ENCODE measurements at places on chromosomes 5 and 9. TPM values are rescaled to one million over a fixed set of nuclear protein-coding genes. Genes with fewer than 3 reads are reported as not detected.

Gene CCIN
- 0.05 TPM for total RNA-seq

Gene CTXN3
- total RNA-seq: not detected

Gene CBY3
- not detected for total RNA-seq

Gene CTNND2
- total RNA-seq: not detected

Gene CARD19
- 68.6 TPM for total RNA-seq

Gene ADAMTS13
- 0.76 TPM for total RNA-seq

Gene GPR150
- total RNA-seq: 0.18 TPM

Gene FAM151B
- 1.8 TPM for total RNA-seq

Gene BRD8
- total RNA-seq: 55.0 TPM

Gene MAMDC2
- 0.29 TPM for total RNA-seq

Gene HIGD2A
- 266 TPM for total RNA-seq

Gene NR4A3
- total RNA-seq: 2.1 TPM
